ENCODE measurements at places on chromosomes 5 and 9.

DNA sequence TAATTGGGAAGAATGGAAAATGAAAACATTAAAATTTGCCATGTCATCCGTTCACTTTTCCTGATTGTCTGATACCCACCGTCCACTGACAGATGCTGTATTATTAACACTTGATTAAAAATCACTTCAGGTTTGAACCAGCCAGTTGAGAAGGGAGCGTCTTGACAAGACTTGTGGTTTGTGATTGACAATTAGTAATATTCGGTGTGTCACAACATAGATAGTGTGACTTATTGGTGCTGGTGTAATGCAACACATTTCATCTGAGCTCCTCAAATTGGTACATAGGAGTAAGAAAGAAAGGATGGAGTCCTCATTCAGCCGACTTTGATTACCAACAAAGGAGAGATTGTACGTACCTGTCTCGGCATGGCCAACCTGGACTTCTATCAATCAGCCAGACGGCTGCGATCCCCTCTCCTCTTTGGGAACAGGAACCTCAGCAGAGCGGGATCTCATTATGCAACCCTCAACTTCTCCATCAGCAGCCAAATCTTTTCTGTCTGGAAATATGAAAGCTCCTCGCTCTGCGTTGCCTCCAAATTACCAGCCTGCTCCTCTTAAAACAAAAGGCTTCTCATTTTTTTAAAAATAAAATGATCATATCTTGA is 211.7 kb upstream of the MVB12B start:
- DNase-seq: no peak

DNA sequence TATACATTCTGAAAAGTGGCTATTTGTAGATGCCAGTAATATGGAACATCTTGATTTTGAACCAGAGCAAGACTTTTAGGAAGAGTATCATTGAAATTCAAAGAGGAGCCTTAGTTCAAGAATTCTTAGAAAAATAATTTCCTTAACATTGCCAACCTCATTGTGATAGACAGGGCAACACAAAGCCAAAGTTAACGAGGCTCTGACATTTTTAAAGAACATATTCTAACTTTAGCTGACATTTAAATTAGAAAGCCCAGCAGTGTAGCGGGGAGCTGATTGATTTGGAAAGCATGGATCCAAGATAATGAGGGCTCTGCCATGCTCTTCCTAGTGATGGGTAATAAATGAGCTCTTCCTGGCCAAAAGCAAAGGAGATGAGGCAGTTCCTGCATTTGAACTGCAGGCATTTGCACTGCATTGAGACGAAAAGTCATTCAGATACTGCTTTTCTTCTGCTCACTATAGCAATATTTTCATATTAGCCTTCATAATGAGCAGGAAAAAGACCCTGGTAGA is 325.0 kb downstream of the ARHGEF28 start:
- no peak for DNase-seq

DNA sequence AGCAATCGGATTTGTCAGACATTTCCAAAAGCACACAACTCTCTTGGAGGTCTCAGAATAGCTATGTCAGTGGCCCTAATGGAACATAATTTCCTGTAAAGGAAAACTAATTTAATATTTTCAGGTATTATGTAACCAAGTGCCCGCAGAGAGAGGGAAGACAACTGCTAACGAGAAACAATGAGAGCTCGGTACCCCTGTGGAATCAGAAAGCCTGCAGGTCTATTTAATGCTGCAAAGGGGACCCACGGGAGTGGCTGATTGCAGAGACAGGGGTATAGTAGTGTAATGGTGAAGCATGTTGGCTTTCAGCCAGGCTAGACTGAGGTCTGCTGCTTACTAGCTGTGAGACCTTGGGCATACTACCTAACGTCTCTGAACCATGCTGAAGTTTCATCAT is 508.1 kb upstream of the BRINP1 start:
- DNase-seq: no peak

- no peak for DNase-seq
Observed at GRCh38 chr9:131668057-131668438, 71.8 kb downstream of the RAPGEF1 start.

- DNase-seq: no peak
Observed at GRCh38 chr9:8188723-8189407, 389.3 kb upstream of the DMAC1 start.

DNA sequence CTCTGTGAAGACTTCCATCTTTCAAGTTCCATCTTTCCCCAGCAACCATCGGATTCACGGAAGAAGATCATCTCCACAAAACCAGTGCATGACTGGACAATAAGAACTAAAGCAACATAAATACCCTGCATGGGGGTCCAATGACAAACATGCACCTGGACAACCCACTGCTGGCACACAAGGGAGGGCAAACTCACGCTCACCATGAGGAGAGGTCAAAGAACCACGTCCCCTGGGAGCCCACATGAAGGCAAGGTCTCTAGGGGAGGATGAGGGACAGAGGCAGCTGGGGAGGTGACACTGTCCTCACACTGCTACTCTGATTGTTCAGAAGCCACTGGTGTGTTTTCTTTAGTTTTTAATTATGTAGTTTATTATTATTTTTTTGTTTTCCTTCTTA is 190.8 kb downstream of the MED10 start:
- no peak for DNase-seq

DNA sequence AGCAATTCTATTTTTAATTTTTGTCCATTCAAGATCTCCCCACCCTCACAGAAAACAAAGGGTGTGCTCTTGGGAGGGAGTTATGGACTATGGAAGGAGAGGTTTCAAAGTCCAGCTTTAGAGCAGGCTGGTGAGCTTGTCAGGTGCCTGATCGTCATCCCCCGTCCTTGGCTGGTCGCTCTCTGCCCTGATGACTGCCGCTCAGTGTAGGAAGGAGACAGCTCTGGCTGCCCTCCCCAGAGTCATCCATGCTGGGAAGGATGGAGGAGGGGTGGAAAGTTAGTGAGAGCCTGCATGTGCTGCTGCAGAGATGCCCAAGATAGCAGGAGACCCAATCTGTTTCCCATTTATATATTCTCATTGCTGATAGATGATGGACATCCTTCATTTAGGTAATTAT is 96.6 kb downstream of the NLN start:
- no peak for DNase-seq

- DNase-seq: no peak
Observed at GRCh38 chr9:119829186-119829585, 460.0 kb upstream of the BRINP1 start.

- DNase-seq: no peak
Observed at GRCh38 chr9:123686829-123687192, 243.1 kb downstream of the DENND1A start.

- DNase-seq: no peak
Observed at GRCh38 chr5:52177193-52177592, 610.5 kb upstream of the ITGA1 start.

DNA sequence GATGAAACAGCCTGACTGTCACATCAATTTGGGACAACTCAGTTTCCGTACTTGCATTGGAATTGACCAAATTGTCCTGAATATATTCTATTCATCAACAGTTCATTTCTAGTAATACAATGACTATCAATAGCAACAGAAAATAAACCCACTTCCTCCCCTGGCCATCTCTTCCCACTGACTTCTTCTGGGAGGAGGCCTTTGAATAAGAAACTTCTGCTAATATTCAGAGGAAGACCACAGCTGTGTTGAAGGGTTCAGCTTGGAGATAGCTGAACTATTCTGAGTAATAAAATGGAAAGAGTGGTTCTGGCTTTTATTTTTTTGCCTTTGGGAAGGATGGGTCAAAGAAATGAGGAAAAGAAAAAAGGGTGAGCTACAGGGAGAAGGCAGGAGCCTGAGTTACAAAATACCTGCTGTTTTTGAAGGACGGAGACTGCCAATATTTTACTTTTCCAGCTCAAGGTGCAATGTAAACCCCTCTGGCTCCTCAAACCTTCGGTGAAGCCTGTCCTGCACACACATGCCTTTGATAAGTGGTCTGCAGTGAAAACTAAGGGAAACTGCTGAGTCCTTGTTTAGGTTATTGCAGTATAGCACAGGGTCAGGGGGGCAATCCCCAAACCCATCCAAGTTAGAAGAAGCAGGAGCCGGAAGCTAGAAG is 29.9 kb downstream of the FYB1 start:
- DNase-seq: no peak

GRCh38 chr5:156394642-156395305 is 67.8 kb downstream of the SGCD start:
- peak; percentile 36 for DNase-seq

- DNase-seq: no peak
Observed at GRCh38 chr9:71485326-71485725, 283.0 kb downstream of the CEMIP2 start.

- DNase-seq: no peak
Observed at GRCh38 chr5:116564756-116565490, 9.7 kb downstream of the SEMA6A start.

DNA sequence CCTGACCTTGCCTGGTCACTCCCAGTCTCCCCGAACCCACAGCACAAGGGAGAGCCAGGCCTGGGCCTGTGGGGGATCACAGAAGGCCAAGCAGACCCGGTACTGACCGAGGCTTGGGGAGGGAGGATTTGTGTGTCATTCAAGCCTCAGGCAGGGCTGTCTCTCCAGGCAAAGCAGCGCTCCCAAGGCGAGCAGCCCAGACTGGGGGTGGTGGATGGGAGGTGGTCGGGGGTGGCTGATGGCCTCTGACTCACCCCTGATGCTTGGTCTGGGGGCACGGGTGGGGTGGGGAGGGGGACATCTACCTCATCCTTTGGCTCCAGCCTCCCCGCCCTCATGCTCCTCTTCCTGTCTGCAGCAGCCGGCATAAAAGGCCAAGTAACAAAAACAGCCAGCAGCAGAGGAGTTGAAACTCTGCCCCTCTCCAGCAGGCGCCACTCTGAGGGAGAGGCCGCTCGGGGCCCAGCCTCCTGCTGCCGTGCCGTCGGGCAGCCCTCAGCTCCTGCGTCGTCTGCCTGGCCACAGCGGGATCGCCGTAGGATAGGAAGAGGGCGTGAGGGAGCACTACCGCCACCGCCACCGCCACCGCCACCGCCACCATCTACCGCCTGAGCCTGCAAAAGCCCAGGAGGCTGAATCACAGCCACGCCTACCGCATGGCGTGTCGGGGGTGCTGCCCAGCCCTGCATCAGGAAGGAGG is 166.0 kb downstream of the OLFM1 start:
- DNase-seq: no peak

- no peak for DNase-seq
Observed at GRCh38 chr9:127022913-127023660, 99.3 kb downstream of the ANGPTL2 start.

DNA sequence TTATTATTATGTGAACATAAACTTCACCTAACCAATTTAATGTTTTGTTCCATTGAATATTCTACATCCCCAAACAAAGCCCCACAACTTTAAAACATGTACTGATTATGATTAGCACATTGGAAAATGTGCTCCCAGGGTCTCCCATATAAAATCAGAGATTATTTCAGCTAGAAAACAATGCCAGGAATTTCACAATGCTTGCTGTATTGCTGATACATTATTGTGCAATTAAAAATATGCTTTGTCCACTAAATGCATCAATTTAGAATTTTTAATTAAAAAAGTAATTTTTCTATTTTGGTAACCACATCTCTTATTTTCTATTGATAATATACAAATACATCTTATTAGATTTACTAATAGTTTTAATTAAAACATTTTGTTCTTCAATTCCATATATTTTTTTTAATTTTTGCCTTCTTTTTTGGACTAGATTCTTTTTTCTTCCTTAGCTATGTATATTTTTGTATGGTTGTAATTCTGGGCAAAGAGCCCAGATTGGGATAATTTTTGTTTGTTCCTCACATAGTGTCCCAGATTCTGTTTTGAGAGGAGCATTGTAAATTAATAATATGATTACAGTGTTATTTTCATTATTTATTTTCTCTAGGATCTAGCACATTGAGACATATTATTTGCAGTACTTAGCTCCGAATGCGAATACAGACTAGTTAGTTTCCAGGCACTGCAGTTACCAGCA is 241.5 kb upstream of the CDH18 start:
- DNase-seq: peak; percentile 79

GRCh38 chr9:134231330-134231745 is 67.0 kb upstream of the RNU6ATAC start:
- DNase-seq: no peak

DNA sequence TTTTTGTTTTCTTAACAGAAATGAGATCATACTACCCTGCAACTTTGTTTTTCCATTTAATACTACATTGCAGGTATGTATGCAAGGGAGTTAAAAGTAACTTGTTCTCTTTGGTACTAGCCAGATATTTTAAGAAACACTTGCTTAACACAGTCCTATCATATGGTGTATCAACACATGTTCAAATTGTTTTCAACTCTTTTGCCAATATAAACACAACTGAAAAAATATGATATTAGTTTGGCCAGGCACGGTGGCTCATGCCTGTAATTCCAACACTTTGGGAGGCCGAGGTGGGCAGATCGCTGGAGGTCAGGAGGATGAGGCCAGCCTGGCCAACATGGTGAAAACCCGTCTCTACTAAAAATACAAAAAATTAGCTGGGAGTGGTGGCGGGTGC is 41.6 kb downstream of the RNF38 start:
- DNase-seq: no peak

- no peak for DNase-seq
Observed at GRCh38 chr5:126360467-126360866, 62.7 kb upstream of the GRAMD2B start.

GRCh38 chr9:114124138-114124537 is 25.0 kb upstream of the KIF12 start:
- no peak for DNase-seq

DNA sequence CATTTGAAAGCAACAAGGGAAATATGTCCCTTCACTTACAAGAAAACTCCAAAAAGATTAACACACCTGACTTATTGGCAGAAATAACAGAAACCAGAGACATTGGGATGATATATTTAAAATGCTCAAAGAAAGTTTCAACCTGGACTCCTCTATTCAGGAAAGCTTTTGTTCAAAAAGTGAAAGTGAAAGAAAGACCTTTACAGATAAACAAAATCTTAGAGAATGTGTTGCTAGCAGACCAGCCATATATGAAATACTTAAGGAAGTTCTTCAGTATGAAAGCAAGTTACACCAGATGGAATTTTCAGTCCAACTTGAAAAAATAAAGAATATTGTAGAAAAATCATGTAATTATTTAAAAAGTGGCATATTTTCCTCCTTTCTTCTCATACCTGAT is 1075.1 kb downstream of the NR2F1-AS1 start:
- DNase-seq: no peak
